Activated CD4-positive, alpha-beta T cell treated with anti-CD3 and anti-CD28 coated beads for 4 hours (primary cell): ENCODE measurements at places on chromosomes 11 and 22.

GRCh38 chr11:1104411-1105182, 29.9 kb downstream of the MUC2 start:
- no peak for DNase-seq

DNA sequence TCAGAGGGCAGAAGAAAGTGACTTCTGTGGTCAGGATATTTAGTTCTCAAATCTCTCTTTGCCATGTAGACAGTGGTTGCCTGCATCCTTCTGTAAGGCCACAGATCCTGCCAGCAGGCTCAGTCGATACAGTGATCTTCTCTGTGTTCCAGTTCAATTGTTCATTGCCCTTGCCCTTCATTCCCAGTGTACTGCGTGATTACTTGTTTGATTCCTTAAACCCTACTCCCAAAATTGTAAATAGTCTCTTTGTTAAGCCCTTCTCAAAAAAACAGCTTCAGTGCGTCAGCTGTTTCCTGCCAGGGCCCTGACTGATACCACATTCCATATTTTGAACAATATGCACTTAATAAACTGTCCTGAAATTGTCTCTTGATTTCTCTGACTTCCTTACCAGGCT, 9.3 kb upstream of the TYR start:
- no peak for DNase-seq

DNA sequence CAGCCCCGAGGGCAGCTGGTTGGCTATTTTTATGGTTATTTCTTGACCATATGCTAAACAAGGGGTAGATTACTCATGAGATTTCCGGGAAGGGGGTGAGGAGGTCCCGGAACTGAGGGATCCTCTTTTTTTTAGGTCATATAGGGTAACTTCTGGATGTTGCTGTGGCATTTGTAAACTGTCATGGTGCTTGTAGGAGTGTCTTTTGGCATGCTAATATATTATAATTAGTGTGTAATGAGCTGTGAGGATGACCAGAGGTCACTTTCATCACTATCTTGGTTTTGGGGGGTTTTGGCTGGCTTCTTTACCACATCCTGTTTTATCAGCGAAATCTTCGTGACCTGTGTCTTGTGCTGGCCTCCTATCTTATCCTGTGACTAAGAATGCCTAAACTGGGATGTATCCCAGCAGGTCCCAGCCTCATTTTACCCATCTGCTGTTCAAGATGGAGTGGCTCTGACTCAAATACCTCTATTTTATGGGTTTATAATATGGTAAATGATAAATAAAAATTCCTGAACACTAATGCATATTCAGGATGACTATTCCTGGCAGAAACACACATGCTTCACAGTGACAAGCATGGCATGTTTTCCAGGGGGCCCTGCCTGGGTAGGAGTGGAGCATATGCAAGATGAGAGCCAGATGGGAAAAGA, 11.2 kb downstream of the KREMEN1 start:
- no peak for DNase-seq

- no peak for DNase-seq
Measured at GRCh38 chr11:29527391-29527936, 489.4 kb downstream of the KCNA4 start.

DNA sequence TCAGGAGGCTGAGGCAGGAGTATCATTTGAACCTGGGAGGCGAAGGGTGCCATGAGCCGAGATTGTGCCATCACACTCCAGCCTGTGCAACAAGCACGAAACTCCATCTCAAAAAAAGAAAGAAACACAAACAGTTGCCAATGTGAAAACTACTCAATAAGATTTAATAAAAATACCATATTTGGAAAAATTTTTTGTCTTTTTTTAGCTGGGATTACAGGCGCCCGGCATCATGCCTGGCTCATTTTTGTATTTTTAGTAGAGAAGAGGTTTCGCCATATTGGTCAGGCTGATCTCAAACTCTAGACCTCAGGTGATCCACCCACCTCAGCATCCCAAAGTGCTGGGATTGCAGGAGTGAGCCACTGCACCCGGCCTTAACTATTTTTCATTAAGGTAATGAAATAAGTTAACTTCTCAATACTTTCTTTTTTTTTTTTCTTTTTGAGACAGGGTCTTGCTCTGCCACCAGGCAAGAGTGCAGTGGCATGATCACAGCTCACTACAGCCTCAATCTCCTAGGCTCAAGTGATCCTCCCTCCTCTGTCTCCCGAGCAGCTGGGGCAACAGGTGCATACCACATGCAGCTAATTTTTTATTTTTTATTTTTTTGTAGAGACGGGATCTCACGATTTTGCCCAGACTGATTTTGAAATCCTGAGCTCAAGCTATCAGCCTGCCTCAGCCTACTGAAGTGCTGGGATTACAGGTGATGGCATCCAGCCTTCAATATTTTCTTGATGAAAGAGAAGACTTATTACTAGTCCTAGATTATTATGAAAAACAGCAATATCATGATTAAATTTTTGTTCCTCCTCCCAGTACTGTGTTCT, 4746.2 kb upstream of the OR11H1 start:
- no peak for DNase-seq

DNA sequence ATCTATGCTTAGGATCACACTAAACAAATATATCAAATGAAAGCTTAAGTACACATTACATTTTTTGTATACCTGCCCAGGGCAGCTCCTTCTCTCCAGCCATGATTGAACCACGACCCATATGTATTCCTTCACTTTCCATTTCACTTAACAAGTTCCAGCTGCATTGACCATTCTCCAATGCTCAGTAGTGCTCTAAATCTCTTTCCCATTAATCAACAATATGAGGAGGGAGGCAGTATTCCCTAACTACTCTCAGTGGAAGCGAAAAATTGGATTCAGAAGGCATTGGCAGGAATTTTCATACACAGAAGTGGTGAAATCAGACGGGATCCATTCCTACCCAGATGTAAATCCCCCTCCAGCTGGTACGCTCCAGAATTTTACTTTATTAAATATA, 372.0 kb upstream of the LUZP2 start:
- DNase-seq = no peak

GRCh38 chr11:60116996-60117790, 28.7 kb downstream of the MS4A2 start:
- DNase-seq = no peak

GRCh38 chr11:68115285-68115684, 5.9 kb downstream of the CHKA start:
- no peak for DNase-seq

- no peak for DNase-seq
Measured at GRCh38 chr11:19420868-19421533, 180.3 kb upstream of the E2F8 start.

GRCh38 chr11:93505703-93506102, 37.5 kb downstream of the SMCO4 start:
- no peak for DNase-seq

DNA sequence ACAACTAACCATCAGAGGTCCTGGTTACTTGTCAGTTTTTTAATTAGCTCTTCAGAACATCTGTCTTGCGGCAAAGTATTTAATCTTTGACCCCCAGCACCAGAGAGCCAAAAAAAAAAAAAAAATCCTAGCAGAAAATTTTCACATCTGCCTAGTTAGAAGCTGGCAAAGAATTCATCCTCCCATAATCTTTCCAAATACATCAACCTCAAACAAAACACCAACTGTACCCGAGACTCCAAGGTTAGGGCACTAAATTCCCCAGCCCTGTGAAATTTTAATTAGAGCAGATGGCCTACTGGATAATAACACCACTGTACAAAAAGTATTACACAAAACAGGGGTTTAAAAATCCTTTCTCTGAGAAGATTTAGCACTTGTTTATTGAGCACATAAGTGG, 55.7 kb downstream of the RAB38 start:
- DNase-seq = no peak

- DNase-seq = no peak
Measured at GRCh38 chr11:23497040-23497439, 636.8 kb upstream of the CCDC179 start.

DNA sequence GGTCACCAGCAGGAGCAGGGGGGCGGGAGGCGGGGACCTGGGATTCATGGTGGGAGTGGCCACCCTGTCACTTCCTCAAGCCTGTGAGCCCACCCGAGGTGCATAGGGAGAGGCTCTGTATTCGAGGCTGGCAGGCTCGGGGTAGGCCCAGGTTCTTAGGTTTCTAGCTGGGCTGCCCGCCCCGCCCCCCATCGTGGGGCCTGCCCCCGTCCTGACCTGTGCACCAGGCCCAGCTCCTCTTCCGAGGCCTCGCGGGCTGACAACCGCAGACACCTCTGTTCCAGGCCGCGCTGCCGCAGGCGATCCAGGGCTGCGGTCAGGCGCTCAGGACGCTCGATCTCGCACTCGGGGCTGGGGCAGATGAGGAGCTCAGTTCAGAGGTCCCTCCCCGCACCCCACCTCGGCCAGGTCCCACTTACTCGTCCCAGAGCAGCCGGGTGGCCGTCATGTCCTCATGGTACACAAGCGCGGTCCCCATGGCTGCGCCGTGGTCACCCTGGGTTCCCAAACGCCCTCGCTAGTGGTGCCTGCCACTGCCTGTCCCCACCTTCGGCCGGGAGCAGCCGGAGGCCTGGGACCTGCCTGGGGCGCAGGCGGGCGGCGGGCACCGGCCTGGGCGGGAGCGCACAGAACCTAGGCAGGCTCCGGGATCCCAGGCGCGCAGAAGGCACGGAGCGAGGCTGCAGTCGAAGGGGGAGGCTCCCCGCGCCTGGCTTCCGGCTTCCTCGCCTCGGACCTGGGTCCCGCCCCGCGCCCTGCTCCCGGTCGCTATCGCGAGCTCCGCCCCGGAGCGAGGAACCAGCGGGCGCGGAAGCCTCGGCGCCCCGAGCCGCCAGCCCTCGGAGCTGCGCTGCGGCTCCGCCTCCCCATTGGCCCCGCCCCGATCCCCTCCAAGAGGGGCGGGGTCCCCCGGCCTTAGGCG, at the start of gene HDAC10:
HDAC10 (minus strand) TSS at position 711 of the 922 bp plus-strand sequence; CDS start at position 478, 233 bp downstream.
- peak; percentile 70 for DNase-seq

- no peak for DNase-seq
Measured at GRCh38 chr11:131449036-131450019, 78.9 kb downstream of the NTM start.

DNA sequence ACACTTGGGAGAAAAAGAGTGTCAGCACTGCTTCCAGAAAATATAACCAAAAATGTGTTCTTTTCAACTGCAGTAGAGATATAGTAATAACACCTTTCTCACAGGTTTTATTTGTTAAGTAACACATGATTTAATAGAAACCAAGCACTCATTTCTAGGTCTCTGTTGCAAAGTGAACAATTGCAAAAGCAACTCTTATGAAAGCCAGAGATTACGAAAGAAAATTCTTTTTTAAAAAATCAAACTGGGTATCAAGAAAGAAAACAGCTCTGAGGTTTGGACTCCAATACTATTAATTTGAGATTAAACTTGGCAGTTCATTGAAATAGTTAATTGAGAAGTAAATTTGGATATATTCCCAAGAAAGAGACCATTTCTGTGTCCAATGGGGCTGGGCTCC, 9.8 kb upstream of the XKR3 start:
- no peak for DNase-seq

GRCh38 chr11:71305451-71306125, 53.2 kb upstream of the SHANK2 start:
- DNase-seq = no peak

DNA sequence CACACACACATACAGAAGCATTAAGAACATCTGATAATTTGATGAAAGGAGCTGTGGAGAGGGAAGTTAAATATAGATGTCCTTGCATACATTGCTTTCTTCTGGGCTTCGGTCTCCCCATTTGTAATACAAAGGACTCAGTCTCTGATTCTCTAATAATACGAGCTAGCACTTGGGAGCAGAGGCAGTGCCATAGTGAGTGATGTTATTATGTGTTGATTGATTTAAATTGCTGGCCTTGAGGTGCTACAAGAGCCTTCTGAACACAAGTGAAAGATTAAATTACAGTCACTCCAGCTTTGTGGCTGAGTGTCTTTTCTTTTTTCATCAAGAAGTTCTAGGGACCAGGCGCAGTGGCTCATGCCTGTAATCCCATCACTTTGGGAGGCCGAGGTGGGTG, 61.5 kb upstream of the HMGXB4 start:
- no peak for DNase-seq

- DNase-seq = no peak
Measured at GRCh38 chr22:25365491-25366261, 146.2 kb downstream of the CRYBB2 start.

GRCh38 chr11:2092956-2093412, 46.2 kb downstream of the IGF2 start:
- peak; percentile 58 for DNase-seq

DNA sequence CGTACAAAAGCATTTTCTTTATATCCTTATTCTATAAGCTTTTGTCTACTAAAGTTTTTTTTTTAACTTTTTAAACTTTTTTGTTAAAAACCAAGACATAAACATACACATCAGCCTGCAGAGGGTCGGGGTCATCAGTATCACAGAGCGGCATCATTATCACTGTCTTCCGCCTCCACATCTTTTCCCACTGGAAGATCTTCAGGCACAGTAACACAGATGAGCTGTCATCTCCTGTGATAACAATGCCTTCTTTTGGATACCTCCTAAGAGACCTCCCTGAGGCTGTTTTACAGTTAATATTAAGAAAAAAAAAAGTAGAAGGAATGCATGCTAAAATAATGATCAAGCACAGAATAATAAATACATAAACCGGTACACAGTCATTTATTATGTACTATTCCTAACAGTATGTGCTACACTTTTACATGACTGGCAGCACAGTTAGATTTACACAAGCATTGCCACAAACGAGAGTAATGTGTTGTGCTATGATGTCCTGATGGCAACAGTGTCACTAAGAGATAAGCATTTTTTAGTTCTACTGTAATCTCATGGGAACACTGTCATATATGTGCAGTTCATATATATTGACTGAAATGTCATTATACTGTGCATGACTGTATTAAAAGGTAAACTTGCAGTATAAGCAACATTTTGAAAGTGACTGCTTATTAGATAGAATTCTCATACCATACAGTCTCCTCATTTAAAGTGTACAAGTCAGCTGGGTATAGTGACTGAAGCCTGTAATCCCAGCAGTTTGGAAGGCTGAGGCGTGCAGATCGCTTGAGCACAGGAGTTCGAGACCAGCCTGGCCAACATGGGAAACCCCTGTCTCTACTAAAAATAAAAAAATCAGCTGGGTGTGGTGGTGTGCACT, 58.6 kb downstream of the KDM2A start:
- DNase-seq = no peak

DNA sequence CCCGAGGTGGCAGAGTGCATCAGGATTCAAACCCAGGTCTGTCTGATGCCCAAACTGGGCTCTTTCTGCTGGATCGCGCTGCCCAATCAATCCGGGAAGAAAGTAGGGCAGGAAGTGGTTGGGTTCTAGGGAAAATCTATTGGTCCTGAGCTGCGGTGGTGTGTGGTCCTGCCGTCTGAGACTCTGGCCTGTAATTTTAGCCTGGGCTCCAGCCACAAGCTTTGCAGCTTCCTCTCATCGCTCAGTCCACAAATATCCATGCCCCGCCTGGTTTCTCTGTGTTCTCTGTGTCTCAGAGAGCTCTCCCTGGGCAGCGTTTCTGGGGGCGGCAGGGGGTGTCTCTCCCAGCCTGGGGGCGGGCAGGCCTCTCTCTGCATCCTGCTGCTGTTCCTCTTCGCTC, 18.7 kb downstream of the CACNG2 start:
- DNase-seq = no peak
